ENCODE measurements at places on chromosomes 3 and 15. TPM values are rescaled to one million over a fixed set of nuclear protein-coding genes. Genes with fewer than 3 reads are reported as not detected.

AGBL1 gene
- 1.9 TPM for total RNA-seq

HYKK gene
- total RNA-seq, result 6.1 TPM

LCMT2 gene
- 8.7 TPM for total RNA-seq

JAGN1 gene
- 17.1 TPM for total RNA-seq

SLC28A1 gene
- total RNA-seq, result not detected

GRCh38 chr3:115245899-115246298 lies 98.8 kb upstream of the ZBTB20 start:
- no peak for DNase-seq

DNA sequence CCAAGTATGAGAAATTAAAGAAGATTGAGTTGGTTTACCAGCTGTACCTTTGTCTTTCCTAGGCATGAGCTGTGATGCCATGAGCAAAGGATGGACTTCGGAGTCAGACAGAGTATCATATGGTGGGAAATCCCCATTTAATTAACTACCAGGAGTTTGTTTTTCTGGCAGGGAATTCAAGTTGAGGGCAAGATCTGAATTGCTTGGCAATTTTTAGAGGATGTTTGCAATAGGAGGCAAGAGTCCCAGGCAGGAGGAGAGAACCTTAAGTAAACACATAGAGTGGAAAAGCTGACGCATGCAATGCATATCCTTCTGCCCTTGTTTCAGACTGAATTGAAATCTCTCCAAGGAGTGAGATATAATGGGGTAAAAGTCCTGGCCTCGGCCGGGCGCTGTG lies 569.7 kb upstream of the MDFIC2 start:
- no peak for DNase-seq

- DNase-seq, result no peak
These were observed 610.7 kb downstream of the FOXP1 start for GRCh38 chr3:70972855-70973254.

GRCh38 chr3:71075494-71075893 lies 508.0 kb downstream of the FOXP1 start:
- DNase-seq, result no peak

DNA sequence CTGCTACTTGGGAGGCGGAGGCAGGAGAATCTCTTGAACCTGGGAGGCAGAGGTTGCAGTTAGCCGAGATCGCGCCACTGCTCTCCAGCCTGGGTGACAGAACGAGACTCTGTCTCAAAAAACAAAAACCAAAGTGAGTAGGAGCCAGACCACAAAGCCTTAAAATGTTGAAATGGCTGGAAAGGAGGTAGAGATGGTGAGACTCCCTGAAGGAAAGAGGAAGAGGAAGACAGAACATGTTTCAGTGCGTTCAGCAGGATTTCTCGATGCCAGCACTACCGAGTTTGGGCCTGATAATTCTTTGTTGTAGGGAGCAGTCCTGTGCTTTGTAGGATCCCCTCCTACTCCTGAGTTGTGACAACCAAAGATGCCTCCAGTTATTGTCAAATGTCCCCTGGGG lies 189.9 kb downstream of the AKAP13 start:
- no peak for DNase-seq

DNA sequence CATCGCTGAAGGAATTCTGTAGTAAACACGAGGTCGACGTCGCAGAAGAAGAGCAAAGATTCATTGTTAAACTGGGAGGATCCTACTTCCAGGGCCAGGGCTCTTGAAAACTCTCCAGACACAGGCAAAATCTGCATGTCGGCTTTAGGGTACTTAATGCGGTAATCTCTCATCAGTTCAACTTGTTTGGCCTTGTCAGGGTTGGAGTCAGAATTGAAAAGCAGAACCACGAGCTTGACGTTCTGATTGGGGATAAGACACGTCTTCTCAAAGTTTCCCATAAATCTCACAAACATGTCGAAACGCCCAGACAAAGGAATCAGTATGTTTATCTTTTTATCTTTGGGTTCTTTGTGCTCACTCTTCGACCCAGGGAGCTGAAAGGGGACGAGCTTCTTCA lies 74.0 kb downstream of the CHSY1 start:
- no peak for DNase-seq

GRCh38 chr3:153210660-153211059 lies 48.6 kb downstream of the RAP2B start:
- no peak for DNase-seq

DNA sequence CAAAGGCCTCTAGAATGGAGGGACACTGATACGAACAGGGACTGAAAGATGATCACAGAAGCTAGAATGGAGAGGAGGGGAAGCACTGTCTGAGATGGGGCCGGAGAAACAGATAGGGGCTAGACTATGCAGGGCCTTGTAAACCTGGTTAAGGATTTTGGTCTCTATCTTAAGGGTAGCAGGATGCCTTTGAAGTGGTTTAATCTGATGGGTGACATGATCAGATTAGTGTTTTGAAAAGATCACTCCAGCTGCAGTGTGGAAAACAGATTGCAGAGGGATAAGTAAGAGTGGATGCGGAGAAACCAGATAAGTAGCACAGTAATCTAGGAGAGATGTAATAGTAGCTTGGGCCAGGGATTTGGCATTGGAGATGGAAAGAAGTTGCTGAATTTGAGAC lies 108.1 kb downstream of the RSRC1 start:
- DNase-seq, result no peak

GRCh38 chr3:126753191-126754160 lies 49.4 kb downstream of the CHCHD6 start:
- no peak for DNase-seq

- no peak for DNase-seq
These were observed 877 bp downstream of the NIT2 start for GRCh38 chr3:100335434-100335833.

DNA sequence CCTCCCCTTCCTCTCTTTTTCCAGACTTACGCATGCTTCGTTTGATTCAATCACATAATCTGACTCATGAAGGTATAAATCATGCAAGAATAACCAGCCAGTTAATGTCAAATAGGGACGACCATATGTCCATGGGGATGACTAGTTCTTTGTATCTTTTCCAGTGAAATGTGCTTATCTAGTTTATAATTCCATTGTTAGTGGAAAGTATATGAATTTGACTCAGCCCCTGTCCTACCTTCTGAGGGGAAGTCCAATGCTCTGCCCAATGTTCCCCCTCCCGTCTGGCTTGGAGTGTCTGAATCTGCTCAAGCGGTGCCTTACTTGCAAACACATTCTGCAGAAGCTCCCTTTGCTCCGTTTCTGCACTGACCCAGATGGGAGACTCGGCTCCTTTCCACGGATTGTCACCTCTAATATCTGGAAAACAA lies 55.0 kb upstream of the EPHB3 start:
- DNase-seq, result no peak

DNA sequence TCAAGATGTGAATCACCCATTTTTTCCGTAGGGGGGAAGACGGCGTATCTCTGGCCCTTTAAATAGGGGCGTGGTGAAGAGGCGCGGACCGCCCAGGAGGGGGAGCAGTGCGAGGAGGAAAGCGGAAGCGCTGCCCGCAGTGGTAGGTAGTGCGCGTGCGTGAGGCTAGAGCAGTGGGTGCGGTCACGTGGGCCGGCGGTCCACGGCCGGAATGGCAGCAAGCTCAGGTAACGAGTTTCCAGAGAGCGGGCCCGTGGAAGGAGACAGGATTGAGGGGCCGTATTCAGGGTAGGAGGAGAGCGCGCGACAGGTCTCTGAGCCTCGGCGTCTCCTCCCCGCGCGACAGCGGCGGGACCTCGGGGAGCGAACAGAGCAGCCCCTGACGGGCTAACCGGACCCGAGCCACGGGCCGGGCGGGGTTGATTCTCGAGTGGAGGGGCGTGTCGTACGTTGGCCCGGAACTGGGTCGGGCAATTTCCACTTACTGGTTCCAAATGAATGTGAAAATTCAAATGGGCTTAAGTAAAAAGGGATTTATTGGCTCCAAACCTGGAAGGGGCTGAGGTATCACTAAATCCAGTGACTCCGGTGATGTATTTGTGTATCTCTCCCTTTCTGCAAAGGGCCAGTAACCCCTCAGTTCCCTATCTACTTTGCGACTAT lies at the start of gene VPS8:
Gene VPS8, plus strand, starts transcription at position 168 of the 663 bp plus-strand sequence. CDS start 12,467 bp downstream, outside the sequence.
- DNase-seq, result peak; percentile 96

DNA sequence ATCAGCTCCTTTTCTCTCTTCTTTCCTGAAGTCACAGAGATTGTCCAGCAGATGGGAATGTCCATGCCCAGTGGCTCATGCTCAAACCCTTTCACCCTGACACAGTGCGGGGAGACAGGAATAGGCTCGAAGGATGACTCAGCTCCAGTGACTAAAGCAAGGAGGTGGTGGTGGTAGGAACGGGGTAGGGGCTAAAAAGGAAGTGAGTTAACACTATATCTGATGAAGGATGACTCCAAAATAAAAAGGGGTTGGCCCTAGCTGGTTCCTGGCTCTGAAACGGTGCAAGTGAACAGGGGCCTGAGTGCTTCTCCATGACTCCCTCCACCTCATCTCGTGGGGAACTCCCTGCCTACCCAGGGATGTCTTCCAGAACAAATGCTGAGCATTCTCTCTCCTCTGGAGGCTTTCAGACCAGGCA lies 167.4 kb upstream of the LPP start:
- no peak for DNase-seq

- DNase-seq, result no peak
These were observed 66.3 kb downstream of the ST8SIA2 start for GRCh38 chr15:92460023-92460422.

DNA sequence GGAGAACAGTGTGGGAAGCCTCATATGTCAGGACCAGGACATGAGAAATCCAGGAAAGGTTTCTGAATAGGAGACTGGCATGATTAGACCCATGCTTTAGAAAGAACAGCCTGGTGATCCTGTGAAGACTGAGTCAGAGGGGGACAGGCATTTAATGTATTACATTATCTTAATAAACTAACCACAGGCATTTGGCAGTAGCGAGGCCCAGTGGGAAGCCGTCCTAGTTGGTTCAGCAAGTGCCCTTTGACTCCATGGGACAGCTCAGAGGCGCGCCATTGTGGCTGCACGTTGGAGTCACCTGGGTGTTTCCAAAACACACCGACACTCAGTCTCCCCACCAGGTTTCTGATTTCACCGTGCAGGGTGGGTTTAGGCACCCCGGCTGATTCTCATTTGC lies 90.5 kb upstream of the DGKG start:
- DNase-seq, result no peak

GRCh38 chr3:136078421-136079364 lies 113.2 kb downstream of the PPP2R3A start:
- no peak for DNase-seq

DNA sequence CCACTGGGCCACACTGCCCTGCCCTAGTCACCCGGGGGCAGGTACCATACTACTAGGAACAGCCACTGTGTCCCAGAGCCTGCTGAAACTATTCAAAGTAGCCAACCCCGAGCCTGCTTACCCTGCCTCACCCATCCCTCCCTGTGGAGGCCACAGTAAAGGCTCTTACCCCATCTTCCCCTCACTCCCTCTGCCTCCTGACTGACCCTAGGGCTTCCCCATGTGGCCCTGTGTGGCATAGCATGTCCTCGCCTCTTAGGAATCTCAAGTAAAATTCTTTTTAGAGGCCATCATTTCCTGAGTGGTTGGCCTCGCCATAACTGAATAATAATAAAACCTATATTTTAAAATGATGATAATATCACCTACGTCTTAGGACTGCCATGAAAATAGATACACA lies 112.2 kb upstream of the SLC6A11 start:
- no peak for DNase-seq

Data from dorsolateral prefrontal cortex (tissue), 122 donors.